Stimulated activated CD4-positive, alpha-beta T cell treated with anti-CD3 and anti-CD28 coated beads, Interleukin-4, amount 100 ng/mL, for 48 hours (primary cell): ENCODE measurements at places on chromosomes 6 and 20.
A peak's percentile ranks its signal among the peaks of the same experiment; 100 is the strongest.

DNA sequence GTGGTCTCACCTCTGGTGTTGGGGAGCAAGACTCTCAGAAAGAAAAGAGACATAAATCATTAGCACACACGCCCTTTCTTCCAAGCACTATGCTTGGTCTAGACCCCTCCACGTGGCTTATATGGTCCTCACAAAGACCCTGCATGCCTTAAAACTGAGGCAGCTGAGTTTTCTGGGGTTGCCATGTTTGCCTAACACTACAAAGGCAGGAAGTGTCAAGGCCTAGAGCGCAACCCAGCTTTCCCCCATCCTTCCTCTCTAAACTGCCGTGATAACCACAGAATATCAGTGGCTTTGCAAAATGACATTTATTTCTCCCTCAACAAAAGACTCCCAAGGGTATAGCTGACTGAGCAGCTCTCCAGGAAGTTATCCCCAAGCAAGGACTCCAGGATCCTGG, 146.5 kb upstream of the TOP1 start:
- DNase-seq = no peak

DNA sequence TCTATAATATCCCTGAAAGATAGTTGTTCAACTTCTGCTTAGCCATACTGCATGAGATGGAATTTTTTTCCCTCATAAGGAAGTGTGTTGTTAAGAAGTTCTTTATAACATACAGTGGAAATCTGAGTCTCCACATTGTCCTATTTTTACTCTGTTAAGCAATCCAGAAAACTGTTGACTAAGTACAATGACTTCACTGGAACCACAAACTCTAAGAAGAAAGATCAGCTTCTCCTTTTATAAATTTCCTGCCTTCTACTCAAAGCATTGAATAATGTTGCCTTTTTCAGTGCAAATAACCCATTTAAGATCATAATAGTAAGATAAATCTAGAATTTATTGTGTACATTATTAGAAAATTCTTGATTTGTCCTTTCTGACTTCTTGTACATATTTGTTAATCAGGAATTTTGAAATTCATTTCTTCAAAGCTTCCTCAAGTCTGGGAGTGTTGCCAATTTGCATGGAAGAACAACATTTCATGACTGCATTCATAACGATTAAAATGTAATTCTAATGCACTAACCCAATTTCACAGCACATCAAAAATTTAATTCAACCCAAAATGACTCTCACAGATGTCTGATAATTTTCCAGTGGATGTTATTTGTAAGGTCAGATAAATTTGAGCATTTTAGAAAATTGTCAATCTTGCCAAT, 45.6 kb upstream of the ANKEF1 start:
- no peak for DNase-seq

DNA sequence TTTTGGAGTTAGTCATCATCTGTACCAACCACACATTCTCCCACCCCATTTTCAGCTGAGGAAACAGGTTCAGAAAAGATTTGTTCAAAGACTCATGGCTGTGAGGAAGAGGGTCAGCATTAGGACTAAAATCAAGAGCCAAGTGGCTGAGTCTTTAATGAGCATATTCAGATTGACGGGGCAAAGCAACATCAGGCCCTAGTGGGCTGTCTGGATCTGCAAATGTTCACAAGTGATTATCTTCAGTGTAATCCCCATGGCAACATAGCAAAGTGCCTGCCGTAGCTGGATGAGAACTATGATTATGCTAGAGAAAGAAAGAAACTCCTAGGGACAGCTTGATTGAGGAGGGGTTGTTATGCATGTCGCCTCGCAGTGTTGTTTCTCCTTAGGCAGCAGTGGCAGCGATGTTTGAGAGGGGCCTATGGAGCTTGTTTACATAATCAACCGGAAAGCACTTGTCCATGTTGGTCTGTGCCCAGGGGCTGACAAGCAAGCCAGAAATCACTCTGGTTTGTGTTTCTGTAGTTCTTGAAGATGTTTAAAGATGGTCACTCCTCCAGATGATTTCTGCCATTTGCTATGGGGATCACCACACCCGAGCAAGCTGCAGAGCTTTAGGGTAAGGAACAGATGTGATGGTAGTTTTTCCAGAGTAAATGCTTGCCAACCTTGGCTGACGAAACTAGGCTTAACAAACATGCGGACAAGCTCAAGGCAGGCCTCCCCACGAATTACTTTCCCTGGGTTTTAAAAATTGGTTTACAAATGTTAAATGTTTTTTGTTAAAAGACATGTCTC, 124.3 kb upstream of the MLIP start:
- DNase-seq = no peak

GRCh38 chr6:137709424-137710236, 157.4 kb upstream of the TNFAIP3 start:
- DNase-seq = no peak

GRCh38 chr6:25555188-25555587, 96.8 kb upstream of the SCGN start:
- no peak for DNase-seq

- DNase-seq = no peak
Measured at GRCh38 chr6:105644073-105644489, 241.2 kb upstream of the PREP start.

GRCh38 chr6:117642976-117643375, 32.3 kb upstream of the NUS1 start:
- DNase-seq = no peak

DNA sequence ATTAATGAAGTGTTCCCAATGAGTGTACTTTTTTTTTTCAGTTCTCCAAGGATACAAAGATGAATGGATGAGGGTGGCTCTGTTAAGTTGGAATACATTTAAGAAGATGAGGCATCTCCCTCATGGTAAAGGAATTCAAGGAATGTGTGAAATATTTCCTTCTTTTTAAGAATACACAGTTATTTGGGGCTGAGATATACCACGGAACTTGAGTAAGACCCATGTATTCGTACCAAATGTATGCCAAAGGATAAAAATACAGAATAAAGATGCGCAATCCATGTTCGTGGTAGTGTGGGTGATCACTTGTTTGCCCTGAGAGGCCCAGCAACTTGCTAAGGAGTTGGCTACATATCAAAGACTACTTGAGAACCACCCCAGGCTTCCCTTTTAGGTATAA, 164.2 kb upstream of the TCF21 start:
- DNase-seq = no peak

DNA sequence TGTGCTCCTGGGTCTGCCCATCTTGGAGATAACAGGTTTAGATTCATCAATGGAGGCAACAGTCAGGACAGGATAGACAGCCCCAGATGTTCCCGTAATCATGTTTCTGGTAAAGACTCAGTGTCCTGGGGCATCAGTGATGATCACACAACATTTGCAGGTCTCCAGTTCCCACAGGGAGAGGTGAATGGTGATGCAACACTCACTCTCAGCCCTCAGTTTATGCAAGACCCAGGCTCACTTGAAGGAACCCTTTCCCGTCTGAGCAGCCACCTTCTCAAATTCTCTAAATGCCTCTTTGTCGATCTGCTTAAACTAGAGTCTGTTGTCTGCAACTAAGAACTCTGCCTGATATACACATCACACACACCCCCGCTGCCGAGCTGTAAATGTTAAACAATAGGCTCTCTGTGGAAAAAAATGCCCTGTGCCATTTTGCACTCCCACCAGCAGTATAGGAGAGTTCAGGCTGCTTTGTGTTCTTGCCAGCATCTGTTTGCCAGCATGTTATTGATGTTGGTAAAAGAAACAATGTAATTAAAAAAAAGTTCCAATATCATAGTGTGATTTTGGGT, 30.1 kb upstream of the SCP2D1 start:
- no peak for DNase-seq

- no peak for DNase-seq
Measured at GRCh38 chr6:29925727-29926412, 16.5 kb upstream of the HLA-A start.

DNA sequence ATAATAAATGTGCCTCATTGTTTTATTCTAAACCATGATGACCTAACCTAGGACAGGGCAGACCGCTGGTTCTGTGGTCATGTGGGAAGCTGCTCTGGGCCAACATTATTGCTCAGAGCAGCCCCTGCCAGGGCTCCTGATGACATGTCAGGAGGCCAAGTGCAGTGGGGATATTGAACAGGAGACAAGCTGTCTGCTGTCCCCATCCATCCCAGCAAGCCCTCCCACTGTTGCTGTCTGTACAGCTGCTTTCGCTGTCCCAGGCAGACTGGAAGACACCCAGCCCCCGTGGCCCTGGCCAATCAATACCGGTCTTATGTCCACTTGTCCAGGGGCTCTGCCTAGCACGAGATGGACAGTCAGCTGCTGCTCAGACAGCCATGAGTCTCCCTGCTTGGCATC, 43.2 kb upstream of the FNDC1 start:
- DNase-seq = no peak

- DNase-seq = no peak
Measured at GRCh38 chr6:21748343-21749056, 154.9 kb downstream of the SOX4 start.

DNA sequence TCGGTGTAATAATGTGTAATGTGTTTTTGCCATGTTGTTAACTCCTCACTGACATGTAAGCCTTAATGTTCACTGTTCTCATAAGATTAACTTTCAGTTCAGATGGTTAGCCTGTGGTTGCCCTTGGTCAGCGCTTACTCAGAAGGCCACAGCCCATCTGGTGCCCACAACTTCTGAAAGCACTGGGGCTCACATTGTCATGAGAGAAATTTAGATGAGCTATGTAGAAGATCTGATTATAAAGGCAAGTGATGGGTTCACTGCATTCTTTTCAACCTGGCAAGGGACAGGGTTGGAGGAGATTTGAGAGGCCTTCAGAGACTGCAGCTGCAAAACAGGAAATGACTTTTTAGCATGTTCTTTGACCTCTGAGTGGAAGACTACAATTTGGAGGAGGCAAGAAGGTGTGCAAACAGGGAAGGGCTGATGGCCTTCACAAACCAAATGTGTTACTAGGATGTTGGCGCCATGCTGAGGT, 242.3 kb upstream of the SUPT3H start:
- no peak for DNase-seq

GRCh38 chr20:20395903-20396568, 28.1 kb downstream of the INSM1 start:
- DNase-seq = no peak

- DNase-seq = no peak
Measured at GRCh38 chr20:34557936-34558319, 590 bp upstream of the MAP1LC3A start.

- no peak for DNase-seq
Measured at GRCh38 chr6:110557199-110557598, 80.8 kb upstream of the SLC22A16 start.

DNA sequence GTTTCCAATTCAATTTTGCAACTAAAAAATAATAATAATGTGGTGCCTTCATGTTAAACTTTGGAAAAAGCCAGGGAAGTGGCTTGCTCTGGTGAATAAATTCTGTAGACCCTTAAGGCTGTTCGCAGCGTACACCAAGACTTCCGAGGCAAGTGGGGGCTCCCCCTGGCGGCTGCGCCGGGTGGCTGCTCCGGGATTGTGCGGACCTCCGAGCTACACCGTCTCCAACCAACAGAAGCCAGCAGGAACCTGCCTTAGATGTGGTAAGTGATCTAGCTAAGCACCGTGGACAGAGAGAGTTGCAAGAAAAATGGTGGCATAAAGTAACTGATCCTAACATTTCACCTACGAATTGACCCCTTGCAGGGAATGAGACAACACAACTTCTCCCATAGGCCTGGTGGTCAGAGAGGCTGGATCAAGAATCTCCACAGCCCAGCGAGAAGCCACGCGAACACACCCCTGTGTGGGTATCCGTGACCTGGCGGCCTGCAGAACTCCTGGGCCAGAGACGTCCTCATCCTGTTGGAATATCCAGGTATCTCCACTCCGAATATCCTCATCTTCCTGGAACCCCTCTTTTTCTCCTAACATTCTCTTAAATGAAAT, 69.6 kb downstream of the TBXT start:
- DNase-seq = peak; percentile 60

DNA sequence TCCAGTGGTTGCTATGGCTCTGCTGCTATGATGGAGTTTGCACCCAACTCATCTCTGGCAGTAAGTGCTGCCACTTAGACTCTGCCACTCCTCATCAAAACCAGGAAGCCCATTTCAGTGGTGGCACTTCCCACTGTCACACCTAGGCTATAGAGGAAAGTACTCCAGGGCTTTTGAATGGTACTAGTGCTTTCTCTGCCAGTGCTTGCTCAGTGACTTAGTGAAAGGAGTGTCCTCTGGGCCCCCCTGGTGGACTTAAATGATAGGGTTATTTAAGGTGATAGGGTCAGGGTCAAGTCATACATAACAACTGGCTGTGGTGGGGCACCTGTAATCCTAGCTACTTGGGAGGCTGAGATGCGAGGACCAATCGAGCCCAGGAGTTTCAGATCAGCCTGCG, 22.8 kb downstream of the FITM2 start:
- no peak for DNase-seq

GRCh38 chr6:154167126-154167525, 128.1 kb downstream of the OPRM1 start:
- DNase-seq = no peak

GRCh38 chr6:13919861-13920260, 4.9 kb upstream of the RNF182 start:
- DNase-seq = no peak

DNA sequence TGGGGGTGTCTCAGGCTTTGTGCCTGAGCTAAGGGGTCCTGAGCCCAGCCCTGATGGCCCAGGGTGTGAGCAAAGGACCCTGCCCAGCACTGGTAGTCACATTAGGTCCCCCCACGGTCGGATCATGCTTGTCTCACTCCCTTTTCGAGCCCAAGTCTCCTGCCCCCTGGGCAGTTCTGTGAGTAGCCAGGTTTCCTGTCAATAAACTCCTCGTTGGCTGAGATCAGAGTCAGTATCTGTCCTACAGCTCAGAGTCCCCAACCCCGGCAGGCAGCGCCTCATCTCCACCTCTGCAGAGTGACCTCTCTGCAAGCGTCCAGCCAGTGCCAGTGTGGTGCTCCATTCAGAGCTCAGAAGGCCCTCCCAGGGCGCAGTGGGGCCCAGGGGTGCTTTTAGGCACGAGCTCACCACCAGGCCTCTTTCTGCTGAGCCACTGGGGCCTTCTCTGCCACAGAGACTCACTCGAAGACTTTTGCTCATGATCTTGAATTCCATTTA, 93.7 kb upstream of the PMEPA1 start:
- DNase-seq = no peak

DNA sequence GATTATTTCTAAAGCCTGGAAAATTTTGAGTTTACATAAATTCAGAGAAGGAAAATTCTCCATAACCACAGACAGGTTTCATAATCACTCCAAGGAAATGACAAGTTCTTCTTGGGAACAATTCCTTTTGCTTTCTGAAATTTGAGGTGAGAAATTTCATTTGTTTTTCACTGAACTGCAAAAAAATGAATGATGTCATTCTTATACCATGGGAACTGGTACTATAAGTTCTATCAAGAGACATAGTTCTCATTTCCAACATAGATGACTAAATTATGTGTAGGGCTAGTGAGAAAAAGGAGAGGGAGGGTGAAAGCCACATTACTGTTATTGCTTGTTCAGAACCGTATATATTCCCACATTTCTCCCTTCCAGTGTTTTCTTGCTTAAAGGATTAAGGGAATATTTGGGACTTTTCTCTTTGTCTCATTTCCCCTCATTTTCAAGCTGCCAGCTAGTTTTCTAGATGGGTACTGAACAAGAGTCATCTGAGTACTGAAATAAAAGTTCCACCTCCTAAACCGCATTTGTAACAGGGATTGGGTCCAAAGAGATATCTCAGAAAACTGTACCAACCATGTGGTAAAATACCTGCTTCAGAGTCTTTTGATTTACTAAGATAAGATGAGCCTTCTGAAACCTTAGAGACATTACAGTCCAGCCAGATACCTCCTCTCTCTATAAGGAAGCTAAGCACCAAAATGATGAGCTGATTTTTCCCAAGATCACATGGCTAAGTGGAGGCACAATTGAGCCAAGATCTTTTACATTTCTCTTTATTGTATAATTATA, 144.3 kb upstream of the PRDM1 start:
- no peak for DNase-seq

GRCh38 chr6:125567407-125567806, 182.0 kb upstream of the HEY2 start:
- DNase-seq = no peak

GRCh38 chr6:37130704-37131103, 39.2 kb upstream of the PIM1 start:
- DNase-seq = no peak
